ENCODE measurements at places on chromosomes 11 and 22.

- DNase-seq: no peak
These were observed 15.3 kb upstream of the ACCSL start for GRCh38 chr11:44032299-44033085.

DNA sequence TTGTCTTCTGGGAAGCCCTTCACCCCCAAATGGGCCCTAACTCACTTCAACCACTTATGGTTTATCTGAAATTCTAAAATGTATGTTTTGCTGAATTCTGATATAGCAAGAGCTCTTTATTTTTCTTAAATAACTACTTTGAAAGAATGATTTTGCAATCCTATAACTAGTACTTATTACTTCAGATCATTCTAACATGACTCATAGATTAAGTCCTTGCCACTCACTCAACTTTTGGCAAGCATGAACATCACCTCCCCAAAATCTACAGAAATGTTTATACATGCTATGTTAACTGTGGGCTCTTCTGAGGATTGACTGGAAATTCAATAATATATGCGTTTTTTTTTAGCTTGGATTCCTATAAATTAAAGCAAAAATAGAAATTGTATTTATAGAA is 367.4 kb upstream of the FAT3 start:
- DNase-seq: no peak

- no peak for DNase-seq
These were observed 7.3 kb downstream of the RASSF10 start for GRCh38 chr11:13016415-13016814.

DNA sequence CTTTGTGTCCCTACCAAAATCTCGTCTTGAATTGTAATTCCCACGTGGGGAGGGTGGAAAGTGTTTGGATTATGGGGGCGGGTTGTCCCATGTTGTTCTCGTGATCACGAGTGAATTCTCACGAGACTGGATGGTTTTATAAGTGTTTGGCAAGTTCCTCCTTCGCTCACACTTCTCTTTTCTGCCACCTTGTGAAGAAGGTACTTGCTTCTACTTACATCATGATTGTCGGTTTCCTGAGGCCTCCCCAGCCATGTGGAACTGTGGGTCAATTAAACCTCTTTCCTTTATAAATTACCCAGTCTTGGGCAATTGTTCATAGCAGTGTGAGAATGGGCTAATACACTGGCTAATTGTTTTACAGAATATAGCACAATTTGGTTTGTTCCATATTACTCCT is 326.3 kb downstream of the GRM5 start:
- no peak for DNase-seq

DNA sequence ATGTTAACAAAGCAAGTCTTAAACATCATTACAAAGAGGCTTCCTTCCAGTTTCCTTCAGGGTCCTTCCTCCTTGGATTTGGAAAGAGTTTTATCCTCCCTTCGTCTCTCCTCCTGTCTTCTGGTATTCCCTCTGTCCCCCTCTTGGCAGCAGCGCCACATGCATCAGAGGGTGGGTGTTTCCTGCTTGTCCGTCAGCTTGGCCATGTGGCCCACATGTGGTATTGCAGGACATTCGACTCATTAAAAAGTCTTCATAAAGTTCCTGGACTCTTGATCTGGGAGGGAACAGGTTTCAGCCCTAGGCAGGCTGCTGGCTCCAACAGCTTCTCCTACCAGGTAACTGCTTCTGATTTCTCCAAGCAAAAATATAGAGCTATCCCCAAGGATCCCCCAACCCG is 189.8 kb downstream of the CSNK2A3 start:
- DNase-seq: no peak

DNA sequence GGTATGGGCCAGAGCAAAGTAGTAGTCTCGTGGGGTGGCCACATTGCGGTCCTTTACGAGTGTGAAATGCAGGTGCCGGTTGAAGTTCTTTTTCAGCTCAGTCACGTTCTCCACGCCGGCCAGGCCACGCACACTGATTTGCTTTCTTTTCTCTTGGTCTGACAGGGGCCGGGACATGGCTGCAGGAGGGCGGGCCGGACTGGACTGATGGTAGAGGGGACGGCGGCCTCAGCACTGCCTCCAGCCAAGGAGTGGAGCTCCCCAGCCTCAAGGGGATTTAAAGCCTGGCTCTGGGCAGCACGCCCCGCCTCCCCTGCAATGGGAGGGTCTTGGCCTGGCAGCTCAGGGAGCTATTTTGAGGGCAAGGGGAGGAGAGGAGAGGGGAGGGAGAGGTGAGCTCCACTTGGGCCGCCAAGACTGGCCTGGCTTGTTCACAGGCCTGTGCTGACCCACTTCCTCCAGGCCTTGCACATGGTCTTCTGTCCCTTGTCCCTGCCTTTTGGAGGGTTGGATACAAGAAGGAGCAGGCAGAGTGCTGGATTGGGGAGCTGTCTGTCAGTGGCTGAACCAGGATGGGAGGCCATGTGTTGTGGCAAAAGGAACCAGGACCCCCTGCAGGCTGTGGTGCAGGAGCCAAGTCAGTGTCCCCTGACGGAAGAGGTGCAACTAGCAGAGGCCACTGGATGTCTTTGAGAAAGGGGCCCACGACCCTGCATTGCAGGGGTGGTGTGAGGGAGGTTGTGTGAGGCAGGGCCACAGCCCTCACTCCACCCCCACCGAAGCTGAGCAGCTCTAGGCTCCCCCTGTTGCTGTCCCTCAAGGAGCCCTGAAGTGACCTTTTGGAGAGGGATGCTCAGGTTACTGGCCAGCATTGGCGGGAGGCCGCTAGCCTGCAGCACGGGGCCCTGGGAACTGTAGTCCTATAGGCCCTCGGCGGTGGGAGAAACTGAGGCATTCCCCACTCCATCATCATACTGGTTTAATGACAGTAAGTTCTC is at the start of gene PYGM:
TSS of gene PYGM (minus strand) at position 253 of the 998 bp plus-strand sequence. CDS start at position 177, 76 bp downstream.
- DNase-seq: peak; percentile 33

- DNase-seq: no peak
These were observed 7.9 kb downstream of the HYOU1 start for GRCh38 chr11:119049081-119049480.

DNA sequence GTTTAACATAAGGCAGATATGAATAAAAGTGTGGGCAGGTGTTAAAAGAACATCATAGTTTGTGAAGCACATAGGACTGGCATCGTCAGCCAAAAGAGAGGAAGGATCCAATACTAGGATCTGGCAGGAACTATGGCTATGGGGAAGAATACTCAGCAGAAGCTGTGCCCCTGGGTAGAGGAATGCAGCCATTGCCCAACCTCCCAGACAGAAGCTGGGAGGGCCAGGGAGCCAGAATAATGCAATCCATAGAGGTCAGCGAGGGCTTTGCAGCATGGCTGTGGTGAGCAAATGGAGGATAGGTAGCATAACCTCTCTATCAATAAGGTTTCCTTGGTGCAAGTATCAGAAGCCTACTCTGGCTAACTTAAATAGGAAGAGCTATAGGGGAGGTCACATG is 11.7 kb upstream of the CSTF3 start:
- DNase-seq: no peak

GRCh38 chr11:124108156-124108555 is 7.1 kb upstream of the VWA5A start:
- peak; percentile 66 for DNase-seq

DNA sequence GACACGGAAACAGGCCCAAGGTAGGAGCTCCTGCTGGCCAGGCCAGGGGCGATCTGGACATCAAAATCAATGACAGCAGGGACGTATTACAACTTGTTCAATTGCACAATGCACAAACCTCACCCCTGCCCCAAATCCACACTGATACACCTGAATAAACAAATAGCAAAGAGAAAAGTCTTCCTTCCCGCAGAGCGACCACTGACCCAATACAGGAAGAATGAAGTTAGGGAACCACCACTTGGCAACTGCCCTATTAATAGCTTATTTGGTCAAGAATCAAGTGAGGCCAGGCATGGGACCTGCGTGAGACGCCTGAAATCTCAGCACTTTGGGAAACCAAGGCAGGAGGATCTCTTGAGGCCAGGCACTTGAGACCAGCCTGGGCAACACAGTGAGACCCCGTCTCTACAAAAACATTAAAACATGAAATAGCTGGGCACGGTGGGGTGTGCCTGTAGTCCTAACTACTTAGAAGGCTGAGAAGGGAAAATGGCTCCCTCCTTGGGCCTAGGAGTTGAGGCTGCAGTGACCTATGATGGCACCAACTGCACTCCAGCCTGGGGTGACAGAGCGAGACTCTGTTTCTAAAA is 109.1 kb downstream of the MED15 start:
- DNase-seq: no peak

DNA sequence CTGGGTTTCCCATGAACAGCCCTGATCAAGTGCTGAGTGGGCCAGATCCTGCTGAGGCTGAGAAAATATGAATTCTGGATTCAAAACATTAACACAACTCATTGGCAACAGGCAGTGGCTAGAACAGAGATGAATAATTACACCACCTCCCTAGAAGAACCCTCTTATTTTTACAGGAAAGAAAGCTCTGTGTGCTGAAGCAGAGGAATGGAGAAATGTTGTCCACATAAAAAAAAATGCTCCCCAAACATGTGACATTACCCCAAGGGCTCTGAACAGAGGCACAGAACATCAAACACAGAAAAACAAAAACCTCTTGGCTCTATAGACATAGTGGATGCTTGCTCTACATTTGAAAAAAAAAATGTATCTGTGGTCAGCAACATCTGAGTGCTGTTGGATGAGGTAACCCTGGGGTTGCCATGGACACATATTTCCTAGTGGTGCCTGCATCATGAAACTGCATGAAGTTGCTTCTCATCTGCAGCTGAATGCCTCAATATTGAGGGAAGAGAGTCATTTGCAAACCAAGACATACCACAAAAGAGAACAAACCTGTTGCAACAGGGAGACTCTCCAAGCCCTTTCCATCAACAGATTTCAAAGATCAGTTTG is 98.8 kb downstream of the SNX19 start:
- DNase-seq: no peak

GRCh38 chr22:34070051-34070450 is 149.8 kb upstream of the LARGE1 start:
- no peak for DNase-seq

DNA sequence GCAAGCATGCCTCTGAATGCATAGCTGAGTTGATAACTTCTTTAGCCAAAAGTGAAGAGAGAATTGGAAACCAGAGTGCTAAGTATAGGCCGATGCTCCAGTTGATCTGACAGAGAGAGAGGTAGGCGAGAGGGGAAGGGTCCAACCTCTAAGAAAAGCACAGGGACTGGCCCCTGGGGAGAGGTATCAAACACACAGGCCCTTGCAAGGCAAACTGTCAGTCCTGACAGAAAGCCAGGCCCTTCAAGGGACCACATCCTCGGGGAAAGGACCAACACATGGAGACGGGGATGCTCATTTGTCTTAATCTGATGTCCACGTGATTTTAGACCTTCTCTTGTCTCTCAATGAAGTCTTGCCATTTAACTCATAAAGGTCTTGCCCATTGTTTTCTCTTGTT is 43.9 kb upstream of the SPATA19 start:
- DNase-seq: no peak

- DNase-seq: no peak
These were observed 463.3 kb downstream of the BUD13 start for GRCh38 chr11:116309446-116309845.

Data from T47D (cell line).